Stimulated activated CD8-positive, alpha-beta memory T cell treated with anti-CD3 and anti-CD28 coated beads, Interleukin-2, amount 100 ng/mL, for 1 hour (primary cell): ENCODE measurements at places on chromosomes 5 and 9.

- DNase-seq = peak; percentile 56
Measured at GRCh38 chr5:141605523-141606277, 13.1 kb downstream of the DIAPH1 start.

GRCh38 chr9:8868632-8869031, 1069.1 kb upstream of the DMAC1 start:
- DNase-seq = no peak

DNA sequence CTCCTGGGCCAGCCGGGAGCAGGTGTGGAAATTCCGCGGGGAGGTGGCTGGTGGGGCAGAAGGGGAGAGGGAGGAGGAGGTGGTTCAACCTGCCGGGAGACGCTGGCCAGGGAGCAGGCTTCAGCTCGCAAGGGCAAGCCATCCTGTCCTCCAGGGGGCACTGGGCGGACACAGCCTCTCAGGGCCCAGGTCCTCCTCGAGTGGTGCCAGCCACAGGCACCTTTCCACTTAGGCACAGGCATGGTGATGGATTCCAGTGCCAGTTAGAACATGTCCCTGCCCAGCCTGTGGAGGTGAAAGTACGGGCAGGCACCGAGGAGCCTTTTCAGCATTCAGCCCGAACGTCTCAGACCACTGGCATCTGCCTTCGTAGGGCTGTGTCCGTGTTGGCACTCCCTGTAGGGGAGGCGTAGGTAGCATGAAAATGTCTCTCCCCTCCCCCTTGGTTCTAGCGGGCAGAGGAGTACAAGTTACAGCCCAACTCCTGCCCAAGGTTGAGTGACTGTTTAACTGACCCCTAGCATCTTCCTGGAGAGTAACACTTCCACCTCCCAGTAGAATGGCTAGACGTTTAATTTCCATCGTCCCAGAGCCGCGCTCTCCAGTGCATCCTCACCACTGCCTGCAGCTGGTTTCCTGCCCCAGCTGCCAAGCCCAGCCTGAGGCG, 48.9 kb downstream of the DAB2IP start:
- DNase-seq = no peak

DNA sequence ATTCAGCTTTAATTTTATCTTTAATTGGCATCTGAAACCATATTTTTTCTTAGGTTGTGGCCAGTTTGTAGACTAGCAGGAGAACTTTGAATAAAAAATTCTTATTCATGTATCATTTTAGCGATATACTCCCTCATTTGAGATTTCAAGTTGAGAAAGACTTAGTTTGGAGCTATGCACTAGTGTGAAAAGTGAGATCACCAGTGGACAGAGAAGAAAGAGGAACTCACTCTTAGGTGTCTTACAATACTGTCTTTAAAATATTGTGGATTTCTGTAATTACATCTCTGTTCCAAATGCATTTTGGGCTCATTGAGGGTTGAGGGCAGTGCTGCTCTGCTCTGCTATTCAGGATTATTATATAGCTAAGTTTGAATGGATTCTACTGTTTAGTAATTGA, 54.7 kb downstream of the NAA35 start:
- no peak for DNase-seq
